Left renal cortex interstitium (tissue), 4 donors: ENCODE measurements at places on chromosomes 2 and 18.

- no peak for DNase-seq
Measured at GRCh38 chr18:26435415-26436095, 112.8 kb downstream of the KCTD1 start.

DNA sequence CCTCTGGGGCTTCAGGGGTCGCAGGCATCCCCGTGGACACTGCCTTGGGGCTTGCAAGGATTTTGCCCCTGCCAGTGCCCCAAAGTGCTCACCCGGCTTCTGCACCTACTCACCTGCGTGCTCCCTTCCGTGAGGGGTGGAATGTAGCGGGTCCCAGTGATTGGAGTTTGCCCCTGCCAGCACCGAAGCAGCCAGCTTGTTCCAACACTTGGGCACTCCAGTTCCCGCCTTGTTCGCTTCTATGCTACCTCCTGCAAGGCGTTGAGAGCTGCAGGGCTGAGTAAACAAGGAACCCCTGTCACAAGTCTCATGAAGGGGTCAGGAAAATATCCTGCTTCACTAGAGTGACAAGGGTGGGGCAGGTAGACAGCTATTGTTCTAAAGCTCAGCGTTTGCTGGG is 631.5 kb downstream of the EPHA4 start:
- no peak for DNase-seq

GRCh38 chr18:73973972-73974371 is 173.7 kb downstream of the FBXO15 start:
- no peak for DNase-seq

DNA sequence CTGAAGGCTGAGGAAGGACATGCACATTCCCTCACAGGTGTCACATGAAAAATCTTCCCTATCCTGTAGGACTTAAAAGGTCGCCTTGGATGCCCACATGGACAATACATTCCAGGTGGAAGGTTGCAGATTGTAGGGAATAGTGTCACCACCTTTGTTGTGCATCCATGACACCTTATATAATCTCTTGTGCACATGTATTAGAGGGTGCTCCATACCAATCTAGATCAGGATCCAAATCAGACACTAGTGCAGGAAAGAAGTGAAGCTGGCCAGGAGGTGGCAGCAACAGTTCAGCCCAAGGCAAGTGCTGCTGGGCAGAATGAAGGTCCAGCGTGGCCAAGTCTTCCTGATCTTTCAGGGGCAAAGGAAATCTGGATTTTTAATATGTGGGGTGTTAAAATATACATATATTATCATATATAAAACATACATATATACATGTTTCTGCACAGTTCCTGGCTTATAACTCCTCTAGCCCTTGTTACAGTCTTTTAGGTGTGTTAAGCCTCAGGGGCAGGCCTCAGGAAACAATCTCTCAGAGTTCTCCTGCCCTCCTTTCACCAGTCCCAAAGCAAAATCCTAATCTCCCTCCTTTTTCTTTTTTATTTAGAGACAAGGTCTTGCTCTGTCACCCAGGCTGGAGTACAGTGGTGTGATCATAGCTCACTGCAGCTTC is 16.6 kb downstream of the NIF3L1 start:
- DNase-seq = no peak

DNA sequence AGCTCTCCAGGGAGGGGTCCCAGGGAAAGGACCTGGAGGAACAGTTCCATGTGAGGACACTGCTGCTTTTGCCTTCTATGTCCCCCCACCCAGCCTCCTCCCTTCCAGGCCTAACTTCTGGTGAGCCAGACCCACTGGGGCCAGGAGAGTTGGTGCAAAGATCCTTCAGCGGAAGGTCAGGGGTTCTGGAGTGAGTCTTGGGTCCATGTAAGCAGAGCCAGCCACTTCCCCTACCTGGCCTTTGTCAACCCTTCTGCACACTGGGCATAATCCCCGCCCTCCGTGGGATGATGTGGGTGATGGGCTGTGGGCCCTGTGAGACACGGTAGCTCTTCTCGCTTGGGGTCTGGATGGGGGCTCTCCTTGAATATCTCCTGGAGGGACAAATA is 76.9 kb downstream of the RHOB start:
- no peak for DNase-seq

- DNase-seq = no peak
Measured at GRCh38 chr2:73930386-73930785, 3.7 kb downstream of the DGUOK start.
